Fibroblast of skin of left biceps (primary cell): ENCODE measurements at places on chromosomes 5 and 9.

GRCh38 chr9:105290418-105290817 lies 46.0 kb downstream of the SLC44A1 start:
- peak; percentile 36 for DNase-seq

DNA sequence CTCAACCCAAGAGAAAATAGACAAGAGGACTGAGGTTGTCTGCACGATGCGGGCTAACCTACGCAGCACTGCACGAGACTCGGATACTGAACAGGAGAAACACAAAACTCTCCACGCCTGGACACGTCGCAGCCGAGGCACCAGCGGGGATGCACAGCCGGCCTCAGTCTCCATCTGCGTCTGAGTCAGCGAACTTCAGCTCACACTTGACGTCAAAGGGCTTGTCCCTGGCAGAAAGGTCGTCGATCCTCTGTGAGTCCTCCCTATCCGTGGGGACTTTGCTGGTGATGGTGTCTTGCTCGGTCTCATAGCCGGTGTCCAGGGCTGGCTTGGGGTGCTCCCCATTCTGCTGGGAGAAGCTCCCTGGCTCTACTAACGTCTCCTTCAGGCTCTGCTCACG lies 60.2 kb downstream of the SECISBP2 start:
- no peak for DNase-seq

GRCh38 chr5:72433522-72433921 lies 73.7 kb downstream of the ZNF366 start:
- no peak for DNase-seq

DNA sequence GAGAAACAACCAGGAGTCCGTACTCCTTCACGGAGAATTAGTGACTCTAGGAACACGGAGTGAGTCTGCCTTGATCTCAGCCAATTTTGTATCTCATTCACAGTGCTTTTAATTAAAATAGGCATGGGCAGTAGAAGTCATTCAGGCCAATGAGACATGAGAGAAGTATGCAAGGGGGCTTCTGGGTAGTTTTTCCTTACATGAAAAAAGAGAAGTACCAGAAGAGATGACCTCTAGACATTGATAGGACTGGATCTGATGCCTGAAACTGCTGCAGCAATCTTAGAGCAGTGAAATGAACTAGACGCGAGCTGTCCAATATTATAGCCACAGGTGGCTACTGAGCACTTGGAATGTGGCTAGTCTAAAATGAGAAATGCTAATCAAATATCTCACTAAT lies 187.7 kb upstream of the TLE4 start:
- no peak for DNase-seq

DNA sequence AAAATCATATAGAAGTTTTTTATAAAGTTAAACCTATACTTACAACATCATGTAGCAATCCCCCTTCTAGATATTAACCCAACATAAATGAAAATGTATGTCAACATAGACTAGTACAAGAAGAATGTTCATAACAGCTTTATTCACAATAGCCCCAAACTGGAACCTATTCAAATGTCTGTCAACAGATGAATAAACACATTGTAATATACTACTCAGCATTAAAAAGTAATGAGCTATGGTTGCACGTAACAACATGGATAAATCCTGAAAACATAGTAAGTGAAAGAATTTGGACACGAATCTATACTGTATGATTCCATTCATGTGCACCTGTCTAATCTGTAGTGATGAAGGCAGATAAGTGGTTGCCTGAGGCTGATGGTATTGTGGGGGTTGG lies 73.9 kb downstream of the CSNK1G3 start:
- DNase-seq: peak; percentile 6

DNA sequence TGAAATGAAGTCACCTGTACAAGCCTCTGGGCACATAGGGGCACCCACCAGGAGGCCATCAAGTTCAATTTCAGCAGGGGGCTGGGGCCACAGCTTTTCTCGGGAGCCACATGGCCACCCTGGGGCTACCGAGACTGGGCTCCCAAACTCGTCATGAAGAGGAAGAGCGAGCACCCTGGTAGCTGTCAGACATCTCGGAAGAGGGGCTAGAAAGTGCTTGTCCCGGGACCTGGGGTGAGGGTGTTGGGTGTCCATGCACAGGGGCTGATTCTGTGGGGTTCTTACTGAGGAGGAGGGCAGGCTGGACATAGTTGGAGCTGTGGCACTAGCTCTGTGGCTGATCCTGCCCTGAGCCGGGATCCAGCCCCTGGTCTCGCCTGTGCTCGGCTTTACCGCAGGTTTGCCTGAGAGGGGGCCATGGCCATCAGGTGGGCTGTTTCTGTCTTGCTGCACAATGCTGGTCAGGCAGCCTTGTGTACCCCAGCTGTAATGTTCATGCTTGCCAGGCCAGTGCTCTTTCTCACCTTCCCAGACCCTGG lies 70.3 kb downstream of the PHF2 start:
- no peak for DNase-seq

DNA sequence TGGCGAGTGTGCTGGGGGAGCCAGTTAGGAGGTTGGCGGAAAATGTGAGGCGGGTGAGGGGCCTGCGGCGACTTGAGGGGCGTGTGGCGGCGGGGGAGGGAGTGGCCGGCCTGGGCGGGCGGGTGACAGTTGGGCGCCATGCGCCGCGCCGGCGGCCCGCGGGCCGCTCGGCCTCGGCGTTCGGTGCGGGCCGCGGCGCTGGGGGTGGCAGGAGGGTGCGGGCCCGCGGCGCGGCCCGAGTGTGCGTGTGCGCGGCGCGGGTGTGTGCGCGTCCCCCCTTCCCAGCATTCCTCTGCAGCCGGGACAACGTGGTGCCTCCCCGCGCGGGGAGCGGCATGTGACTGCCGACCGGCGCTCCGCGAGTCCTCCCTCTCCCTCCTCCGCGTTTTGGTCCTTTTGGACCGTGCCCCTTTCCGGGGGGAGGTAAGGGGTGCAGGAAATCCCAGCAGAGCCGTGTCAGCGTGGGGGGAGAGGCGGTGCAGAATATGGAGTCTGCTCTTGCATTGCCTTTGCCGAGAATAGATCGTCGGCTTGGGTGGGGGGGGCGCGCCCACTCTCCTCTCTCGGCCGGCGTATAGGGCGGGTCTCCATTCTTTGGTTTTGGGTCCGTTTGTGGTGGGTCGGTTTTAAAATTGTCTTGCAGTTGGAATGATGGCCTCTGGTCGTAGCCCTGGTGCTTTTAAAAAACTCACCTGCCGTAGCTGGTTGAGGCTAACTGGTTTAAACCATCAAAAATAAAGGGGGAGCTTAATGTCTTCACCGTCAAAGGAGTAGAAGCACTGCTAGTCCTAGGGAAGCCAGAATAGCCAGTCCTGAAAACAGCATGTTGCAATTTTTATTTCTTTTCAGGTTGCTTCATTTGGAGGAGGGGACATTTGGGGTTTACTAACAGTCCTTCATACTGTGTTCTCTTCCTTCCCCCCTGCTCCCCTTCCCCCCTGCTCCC lies 2.0 kb downstream of the LARP1 start:
- DNase-seq: no peak

DNA sequence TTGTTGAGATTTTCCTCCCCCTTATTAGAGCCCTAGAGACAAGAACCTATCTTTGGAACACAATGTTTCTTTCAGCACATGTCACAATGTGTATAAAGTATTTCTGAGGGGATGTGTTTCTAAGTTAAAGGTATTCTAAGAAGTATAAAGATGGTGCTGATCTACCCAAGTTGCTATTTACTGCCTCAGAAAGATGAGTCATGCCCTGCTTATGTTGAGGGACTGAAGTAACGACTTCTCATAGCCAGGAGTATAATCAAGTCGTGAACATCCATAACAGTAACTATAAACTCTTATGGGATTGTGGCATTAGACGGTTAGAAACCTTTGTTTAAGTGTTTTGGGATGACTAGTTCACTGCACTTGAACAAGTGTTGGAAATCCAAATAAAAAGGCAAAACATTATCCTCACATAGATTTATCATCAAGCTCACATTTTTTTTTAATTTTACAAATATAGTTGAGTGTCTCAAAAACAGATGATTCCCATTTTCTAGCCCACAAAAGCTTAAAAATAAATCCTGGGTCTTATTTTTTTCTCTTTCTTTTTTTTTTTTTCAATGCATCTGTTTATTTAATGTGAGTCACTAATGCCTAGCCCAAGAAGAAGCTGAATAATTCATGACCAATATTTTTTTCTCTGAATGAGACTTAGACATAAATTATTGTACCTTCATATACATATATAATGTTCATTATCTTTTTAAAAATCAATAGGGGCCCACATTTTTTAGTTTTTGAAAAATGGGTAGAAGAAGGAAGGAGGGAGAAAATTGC lies 12.2 kb upstream of the TMEM252 start:
- DNase-seq: no peak

DNA sequence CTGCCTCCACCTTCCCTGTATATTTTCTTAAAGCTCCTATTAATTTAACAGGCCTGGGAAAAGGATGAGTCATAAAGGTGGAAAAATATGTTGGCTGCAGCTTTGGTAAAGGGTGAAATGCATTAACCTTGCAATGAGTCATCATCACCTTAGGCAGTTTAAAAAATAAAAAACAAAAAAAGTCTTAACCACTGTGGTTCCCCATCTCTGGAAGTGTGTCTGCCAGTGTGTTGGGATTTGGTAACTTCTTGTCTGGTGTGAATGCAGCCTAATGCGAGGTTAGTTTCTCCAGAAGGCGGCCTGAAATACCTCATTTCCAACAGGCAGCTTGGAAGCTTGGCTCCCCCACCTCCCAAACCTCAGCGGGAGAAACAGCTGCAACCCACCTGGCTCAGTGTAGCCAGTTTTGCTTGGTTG lies 265.3 kb upstream of the GAS1 start:
- DNase-seq: no peak

DNA sequence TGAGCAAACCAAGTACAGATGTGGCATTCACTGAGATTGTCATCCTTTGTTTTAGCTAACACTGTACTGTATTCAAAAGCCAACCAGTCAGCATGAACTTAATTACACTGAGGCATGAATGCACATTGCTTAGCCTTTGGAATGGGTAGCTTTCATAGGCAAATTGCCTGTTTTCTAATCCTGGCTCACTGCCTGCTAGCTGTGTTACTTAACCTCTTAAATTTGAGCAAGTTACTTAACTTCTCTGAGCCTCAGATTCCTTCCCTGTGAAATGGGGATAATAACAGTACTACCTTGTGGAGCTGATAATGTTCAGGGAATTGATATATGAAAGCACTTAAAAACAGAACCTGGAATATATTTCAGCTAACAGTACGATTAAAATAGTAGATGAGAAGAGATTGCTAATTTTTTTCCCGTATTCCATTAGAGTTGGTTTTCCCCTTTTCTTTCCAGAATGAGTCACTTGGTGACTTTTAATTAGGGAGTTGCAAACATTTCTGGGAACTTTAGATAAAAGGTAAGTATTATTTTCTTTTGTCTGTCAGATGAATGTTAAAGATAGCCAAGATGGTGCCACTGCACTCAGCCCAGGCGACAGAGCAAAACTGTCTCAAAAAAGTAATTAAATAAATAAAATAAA lies 43.9 kb downstream of the ARRDC3 start:
- DNase-seq: no peak

DNA sequence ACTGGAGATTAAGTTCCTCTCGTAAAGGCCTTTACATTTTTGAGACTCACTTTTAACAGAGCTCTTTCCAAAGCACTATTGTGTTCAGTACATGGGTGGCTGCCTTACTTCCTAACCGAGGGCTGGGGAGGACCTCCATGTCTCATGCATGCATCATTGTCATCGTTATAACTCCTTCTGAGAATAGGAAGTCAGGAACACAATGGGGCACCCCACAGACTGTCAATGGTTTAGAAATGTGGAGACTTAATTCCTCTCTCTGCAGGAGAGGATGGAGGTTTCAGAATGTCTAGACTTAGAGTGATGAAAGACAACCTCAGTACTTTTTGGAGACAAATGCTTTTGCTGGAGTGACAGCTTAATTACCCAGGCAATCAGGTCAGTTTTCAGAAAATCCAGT lies 83.9 kb downstream of the PRLR start:
- no peak for DNase-seq

- DNase-seq: no peak
Measured at GRCh38 chr9:112887381-112887780, 3.3 kb downstream of the SLC46A2 start.

DNA sequence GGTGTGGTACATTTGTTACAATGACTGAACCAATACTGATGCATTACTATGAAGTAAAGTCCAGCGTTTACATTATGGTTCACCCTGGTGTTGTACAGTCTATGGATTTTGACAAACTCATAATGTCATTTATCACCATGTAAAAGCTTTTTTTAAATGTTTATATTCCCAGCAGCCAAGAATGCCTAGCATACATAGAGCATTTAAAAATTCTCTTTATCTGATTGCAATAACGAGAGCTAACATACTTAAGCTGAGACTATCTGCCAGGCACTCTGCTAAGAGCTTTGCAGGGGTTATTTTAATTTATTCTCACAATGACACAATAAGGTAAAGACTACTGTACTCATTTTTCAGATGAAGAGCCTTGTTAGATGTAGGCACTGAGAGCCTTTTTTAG lies 24.1 kb downstream of the PRDM6 start:
- DNase-seq: no peak

DNA sequence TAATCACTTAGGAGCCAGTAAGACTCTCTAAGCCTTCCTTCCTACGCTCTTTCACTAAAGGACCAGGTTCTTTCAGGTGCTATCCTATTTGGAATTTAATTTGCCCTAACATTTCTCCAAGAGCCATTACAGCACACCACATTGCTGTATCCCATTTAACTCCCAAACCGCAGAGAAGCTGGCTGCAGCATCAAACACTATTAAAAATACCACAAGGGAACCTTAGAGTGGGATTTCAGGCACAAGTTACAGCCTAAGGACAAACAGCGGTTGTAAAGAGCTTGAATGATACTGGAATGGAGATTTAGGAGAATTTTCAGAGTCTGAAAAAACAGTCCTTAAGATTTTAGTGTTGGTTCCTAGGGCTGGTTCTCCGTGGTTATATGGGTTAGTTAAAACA lies 566.4 kb downstream of the RAB3C start:
- no peak for DNase-seq

- DNase-seq: no peak
Measured at GRCh38 chr9:33211695-33212393, 28.1 kb upstream of the SPINK4 start.

DNA sequence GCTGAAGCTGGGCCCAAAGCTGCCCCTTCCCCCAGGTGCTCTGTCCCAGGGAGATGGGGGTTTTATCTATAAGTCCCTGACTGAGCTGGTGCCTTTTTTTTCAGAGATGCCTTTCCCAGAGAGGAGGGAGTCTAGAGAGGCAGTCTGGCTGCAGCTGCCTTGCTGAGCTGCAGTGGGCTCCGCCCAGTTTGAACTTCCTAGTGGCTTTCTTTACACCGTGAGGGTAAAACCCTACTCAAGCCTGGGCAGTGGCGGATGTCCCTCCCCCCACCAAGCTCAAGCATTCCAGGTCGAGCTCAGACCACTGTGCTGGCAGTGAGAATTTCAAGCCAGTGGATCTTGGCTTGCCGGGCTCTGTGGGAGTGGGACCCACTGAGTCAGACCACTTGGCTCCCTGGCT lies 41.3 kb downstream of the CAVIN4 start:
- DNase-seq: no peak

- peak; percentile 89 for DNase-seq
Measured at GRCh38 chr5:89213573-89213972, 330.6 kb upstream of the MEF2C start.

GRCh38 chr9:16460696-16461095 lies 409.8 kb downstream of the BNC2 start:
- no peak for DNase-seq
